ENCODE measurements at places on chromosomes 13 and 19. TPM values are rescaled to one million over a fixed set of nuclear protein-coding genes. Genes with fewer than 3 reads are reported as not detected.

The EID2 gene
- polyA plus RNA-seq: 10.8 TPM

The N4BP2L2 gene
- 79.9 TPM for polyA plus RNA-seq

The CDC34 gene
- 80.0 TPM for polyA plus RNA-seq

The CYP4F2 gene
- polyA plus RNA-seq: not detected

The FXYD7 gene
- polyA plus RNA-seq: 0.61 TPM

The CLEC17A gene
- polyA plus RNA-seq: 0.11 TPM

The PDE4C gene
- polyA plus RNA-seq: 0.16 TPM

The ELSPBP1 gene
- polyA plus RNA-seq: not detected

The DCT gene
- 0.66 TPM for polyA plus RNA-seq

All from pancreas (tissue), 10 donors.